T47D (cell line): ENCODE measurements at places on chromosomes 1 and 21.

- no peak for DNase-seq
Measured at GRCh38 chr1:224736619-224737352, 120.7 kb downstream of the CNIH3 start.

GRCh38 chr1:4676253-4676652, 21.8 kb downstream of the AJAP1 start:
- DNase-seq = no peak

DNA sequence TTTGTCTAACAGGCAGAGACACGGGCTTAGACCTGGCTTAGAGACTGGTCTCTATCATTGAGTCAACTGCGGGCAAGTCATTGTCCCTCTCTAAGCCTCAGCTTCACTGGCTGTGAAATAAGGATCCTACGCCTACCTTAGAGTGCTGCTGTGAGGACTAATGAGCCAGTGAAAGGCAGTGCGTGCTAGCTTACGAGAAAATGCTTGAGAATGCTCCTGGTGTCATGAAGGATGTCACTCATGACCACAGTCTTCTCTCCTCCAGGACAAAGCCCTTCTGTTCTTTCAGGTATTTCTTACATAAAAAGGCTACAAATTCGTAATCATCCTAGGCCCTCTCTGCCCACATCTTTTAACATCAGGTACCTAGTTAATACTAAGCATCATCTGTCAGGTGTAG, 16.5 kb upstream of the A3GALT2 start:
- no peak for DNase-seq

DNA sequence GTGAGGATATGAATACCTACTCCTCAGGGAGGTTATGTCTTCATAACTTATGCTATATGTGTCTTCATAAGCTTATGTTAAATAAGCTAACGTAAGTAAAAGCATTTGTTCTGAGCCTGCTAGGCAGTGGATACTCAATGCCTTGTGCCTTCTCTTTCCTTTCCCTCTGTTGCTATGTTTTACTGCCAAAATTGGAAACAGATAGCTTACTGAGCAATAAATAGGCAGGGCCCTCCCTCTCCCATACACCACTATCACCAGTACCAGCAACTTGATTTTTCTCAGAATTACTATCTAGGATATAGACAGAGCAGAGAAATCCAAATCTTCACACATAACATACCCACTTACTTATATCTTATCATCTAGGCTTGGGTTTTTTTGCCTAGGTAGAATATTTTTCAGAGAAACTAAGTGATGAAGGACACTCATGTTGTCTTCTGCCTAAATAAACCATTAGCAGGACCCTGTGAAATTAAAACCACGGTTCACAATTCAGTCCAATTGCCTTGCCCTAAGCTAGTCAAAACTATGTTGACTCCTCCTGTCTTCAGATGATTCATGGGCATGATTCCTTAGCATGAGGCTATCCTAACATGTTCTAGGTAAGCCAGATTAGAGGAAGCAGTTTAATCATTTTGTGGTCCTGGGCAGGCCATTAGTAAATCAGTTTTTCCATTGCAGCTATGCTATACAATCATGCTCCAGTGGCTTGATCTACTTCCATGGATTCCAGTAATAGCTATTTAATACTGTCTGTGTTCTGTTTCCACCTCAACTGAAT, 15.9 kb upstream of the LRRC8C start:
- no peak for DNase-seq

DNA sequence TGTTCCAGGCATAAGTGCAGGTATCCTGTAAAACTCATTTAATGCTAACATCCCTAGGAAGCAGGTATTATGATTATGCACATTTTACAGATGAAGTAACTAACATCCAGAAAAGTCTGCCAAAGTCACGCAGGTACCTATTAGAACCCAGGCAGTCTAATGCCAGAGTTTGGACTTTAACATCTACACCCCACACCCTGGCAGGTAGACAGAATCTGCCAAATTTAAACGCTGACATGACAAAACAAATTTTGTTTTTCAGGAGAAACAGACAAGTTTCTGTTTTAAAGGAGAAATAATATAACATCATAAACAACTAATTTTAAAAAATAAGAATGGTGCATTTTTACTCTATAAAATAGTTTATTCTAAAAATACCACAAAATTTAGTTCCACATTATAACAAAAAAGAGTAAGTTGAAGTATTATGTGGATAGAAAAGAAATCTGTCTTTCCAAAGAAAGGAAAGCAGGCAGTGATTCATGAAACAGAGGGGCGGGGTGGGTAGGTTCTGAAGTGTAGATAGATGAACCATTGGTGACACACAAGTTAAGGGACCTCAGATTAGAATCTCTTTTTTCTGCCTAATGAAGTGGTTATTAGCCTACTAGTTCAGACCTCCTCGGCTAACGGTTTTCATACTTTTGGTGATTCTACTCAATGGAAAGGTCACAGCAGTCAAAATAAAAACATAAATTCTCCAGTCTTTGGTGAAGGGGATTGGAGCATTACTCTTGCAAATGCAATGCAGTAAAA, 1.7 kb downstream of the ASPM start:
- DNase-seq = no peak

- DNase-seq = no peak
Measured at GRCh38 chr21:25563361-25564116, 43.7 kb downstream of the MRPL39 start.

DNA sequence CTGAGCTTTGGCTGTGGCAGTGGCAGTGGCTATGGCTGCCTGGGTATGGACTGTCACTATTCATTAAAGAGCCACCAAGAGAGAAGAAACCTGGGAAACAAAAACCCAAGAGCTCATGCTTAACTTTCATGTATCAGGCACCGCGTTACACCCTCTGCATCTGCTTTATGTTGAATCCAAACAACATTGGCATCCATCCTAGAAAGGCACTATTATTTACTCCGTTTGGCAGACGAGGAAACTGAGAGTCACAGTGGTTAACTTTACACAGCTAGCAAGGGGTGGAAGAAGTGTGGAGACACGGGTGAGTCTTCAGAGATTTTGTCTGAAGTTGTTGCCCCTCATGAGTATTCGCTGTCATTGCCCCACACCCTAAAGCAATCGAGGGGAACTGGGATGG, 63.8 kb downstream of the PLXNA2 start:
- no peak for DNase-seq

DNA sequence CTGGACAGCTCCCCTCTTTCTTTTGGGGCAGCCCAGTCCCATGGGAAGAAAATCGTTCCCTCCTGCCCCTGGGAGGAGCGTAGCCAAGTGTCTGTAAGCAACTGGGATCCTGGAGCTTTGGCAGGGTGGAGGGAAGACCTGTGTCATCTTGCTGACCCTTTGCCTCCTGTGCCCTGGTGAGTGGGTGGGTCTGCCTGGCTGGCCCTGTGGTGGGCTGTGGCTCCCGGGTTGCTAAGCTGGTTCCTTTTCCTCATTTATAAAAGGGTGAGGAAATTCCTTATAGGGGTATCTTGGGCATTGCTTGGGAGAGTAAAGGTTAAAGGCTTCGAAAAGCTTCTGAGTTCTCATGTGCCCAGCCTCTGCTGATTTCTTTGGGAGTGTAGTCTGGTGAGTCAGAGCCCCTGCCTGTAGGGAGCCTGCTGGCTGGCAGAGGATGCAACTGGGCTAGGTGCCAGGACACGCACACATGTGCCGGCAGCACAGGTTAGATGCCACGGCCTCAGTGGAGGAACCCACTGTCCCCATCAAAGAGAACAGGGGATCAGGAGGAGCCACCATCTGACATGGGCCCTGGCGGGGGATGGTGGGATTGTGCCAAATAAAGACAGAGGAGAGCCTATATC, 85.2 kb downstream of the ARHGEF10L start:
- no peak for DNase-seq

GRCh38 chr1:161195171-161195570, 3.7 kb downstream of the ADAMTS4 start:
- no peak for DNase-seq

- no peak for DNase-seq
Measured at GRCh38 chr1:212007178-212007577, 28.2 kb downstream of the INTS7 start.

DNA sequence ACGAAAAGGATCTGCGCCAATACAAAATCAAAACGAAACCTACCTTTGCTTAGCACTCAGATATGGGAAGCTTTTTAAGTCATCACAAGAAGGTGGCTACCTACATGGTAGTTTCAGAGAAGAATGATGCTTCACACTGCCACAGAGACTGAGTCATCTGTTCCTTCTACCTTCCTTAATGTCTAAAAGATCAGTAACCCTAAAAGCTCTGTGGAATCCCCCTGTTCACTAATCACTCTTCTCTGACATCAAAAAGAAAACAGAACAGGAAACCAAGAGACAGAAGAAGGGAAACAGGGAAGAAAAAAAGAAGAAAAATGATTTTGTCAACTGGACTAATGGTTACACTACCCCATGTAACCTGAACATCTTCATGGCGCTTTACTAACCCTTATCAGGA, 177.2 kb downstream of the SMYD3 start:
- DNase-seq = no peak

DNA sequence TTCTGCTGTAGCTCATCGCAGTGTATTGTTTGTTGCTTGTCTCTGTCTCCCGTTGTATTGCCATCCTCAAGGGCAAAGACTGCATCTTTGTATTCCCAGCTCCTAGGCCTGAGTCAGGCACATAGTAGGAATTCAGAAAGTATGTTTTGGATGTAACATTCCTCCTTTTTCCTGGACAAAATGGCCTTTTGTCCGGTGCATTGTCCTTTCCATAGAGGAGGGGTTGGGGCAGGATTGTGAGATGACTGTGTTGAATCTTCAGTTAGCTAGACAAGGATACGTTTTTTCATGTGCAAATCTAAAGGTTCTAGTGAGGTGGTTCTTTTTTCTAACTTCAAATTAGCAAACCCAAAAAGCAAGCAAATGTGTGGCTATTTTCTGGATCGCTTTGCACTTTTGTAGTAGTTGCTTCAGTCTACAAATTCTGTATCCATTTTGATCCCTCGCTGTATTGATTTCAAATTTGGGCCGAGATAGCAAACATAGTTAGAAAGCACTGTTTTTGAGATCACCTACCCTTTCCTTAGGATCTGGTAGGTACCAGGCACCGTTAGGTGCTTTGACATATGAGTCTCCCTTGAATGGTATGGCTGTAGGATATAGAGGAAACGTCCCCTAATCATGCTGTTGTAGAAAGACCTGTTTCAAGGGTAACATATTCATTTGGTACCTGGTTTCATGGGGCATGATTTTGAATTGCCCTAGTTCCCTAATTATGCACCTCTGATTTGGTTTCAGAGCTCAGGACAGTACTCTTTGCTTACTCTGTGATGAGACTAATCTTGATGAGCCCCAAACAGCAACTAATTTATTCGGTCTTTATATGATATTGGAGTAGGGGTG, 1.2 kb downstream of the PPP1R8 start:
- DNase-seq = no peak

- no peak for DNase-seq
Measured at GRCh38 chr1:67942274-67942673, 108.2 kb downstream of the DIRAS3 start.

- no peak for DNase-seq
Measured at GRCh38 chr1:69511426-69512192, 56.1 kb upstream of the LRRC7 start.

DNA sequence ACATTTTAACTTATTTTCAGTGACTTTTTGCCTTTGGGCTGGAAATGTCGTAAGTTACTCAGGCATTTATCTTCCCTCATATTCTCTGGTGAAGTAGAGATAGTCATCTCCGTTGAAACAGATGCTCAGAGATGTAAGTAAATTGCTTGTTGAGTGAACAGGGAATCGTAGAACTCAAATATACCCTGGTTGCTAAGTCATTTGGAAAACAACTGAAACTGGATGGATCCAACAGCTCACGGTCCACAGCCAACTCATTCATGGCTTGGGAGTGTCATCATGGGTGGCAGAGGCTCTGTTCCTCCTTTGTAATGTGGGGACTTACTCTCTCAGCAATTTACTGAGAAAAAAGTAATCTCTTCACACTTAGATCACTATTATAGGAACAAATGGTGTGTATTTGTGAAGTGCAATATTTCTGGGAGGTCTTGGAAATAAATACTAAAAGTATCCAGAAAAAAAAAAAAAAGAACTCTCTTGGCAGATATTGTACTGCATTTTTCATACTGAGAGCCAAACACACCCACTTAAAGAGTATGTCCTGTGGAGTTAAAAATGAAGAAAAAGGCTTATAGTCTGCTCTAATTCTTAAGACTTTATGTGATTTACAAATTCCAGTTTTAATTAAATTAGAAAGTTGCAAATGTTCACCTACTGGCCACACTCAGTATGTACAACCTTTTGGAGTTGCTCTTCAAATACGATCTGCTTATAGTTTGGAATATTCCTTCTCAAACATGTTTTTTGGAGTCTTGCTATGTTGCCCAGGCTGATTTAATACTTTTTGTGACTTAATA, 107.4 kb downstream of the LEPR start:
- no peak for DNase-seq

GRCh38 chr1:233679591-233680373, 65.9 kb downstream of the KCNK1 start:
- DNase-seq = no peak

GRCh38 chr1:10257851-10258250, 47.5 kb downstream of the KIF1B start:
- no peak for DNase-seq

- DNase-seq = no peak
Measured at GRCh38 chr1:192272732-192273131, 44.1 kb upstream of the RGS21 start.

- peak; percentile 98 for DNase-seq
Measured at GRCh38 chr1:178093494-178093950, 382 bp upstream of the RASAL2 start.

DNA sequence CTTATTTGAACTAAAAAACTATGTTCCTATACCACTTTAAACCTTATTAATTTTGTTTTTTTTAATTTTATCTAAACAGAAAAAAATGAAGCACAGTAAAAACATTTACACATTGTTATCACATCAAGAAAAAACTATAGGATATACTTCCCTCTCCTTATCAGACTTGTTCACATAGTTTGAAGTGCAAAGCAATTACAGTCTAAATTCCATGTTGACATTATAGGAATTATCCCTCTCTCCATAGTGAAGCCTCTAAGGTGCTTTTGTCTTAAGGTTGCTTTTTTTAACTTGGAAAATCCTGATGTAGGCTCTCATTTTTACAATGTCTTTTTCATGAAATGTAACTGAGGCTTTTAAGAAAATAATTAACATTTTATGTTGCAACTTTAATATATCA, 85.8 kb downstream of the RGS21 start:
- no peak for DNase-seq

DNA sequence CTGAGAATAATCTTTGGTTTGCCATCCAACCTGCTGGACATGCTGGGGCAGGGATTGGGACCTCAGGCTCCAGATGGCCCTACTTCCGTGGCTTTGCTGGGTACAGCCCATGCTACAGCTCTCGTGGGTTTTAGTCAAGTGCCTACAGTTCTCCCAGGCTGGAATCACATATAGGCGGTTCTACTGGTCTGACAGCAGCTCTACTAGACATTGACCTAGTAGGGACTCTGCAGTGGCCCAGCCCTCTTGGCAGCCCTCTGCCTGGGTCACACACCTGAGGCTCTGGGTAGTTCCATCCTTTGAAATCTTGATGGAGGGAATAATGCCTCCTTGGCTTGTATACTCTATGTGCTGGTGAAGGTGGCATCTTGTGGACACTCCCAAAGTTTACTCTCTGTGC, 72.2 kb downstream of the PGM1 start:
- DNase-seq = peak; percentile 10

GRCh38 chr21:39673736-39674135, 61.0 kb downstream of the B3GALT5 start:
- DNase-seq = no peak
